HL-60 (cell line): ENCODE measurements at places on chromosomes 13 and 19.

- DNase-seq = no peak
Observed at GRCh38 chr13:34048652-34049051, 230.7 kb downstream of the RFC3 start.

DNA sequence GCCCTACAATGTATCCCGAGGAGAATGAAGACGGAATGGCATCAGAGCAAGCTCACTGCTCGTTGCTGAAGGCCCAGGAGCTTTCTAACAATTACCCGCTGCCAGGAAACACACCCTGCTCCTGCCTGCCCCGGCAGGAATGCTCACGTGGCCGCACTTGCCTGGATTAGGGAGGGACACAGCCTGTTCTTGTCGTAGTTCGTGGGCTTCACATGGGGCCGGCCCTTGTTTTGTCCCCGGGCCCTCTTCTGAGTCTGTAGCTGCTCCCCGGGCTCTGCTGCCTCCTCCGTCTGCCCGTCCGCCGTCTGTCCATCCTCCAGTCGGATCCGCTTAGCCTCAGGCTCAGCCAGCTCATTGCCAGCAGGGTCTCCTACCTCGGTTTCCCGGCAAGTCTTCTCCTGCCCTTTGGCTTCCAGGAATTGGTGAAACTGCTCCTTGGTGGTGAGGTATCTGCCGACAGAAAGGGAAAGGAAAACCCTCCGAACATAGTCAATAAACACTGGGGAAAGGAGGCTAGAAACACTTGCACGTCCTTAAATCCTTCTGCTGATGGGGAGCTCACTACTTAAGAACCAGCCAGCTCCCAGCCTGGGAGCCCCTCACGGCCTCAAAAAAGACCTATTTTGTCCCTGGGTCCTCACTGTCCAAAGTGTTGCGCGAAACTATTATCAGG lies 941 bp downstream of the DUS3L start:
- no peak for DNase-seq

GRCh38 chr19:40690693-40691420 lies 406 bp upstream of the NUMBL start:
- DNase-seq = peak; percentile 76

DNA sequence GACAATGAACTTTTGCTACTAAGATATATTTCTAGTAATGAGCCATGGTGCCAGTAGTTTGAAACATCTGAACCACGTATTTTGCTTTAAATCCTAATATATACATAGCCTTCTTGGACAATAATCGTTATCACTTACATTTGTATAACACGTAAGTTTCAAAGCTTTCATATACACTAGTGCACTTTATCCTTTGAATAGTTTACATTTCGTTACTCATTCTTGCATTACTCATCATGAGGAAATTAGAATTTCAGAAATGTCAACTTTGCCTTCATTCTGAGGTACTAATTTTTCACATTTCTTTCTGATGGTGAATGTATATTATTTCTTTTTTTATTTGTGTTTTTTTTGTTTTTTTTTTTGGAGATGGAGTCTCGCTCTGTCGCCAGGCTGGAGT lies 5.8 kb downstream of the KBTBD7 start:
- no peak for DNase-seq

DNA sequence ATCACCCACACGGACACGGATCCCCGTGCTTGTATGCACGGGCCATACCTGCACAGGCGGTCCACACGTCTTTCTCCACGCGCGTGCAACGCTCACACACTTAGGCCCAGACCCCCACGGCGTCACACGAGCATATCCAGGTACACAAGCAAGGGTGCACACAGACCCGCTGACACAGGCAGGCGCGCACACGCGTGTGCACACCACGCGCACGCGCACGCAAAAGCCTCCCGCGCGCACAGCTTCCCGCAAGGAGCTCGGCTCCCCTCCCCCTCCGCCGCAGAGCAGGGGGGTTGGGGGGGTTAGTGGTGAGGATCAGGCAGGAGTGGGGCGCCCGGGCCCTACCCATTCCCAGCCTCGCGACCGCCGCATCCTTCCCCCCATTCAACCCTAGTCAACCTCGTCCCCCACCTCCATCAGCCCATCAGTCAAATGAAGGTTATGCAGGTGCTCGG lies 407 bp downstream of the RAB3A start:
- peak; percentile 45 for DNase-seq

DNA sequence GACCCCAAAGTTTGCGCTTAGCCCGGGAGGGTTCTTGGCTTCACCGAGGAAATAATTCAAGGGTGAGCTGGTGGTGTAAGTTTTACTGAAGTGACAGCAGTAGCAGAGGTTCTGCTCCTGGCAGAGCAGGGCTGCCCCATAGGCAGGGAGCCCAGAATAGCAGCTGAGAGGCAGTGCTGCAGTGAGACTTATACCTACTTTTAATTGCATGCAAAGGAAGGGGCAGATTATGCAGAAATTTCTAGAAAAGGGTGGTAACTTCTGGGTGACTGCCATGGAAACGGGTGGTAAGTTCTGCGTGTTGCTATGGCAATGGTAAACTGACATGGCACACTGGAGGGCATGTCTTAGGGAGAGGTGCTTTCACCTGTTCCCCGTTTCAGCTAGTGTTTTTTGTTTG lies 17.5 kb upstream of the CAMSAP3 start:
- no peak for DNase-seq

GRCh38 chr13:67292886-67293285 lies 62.8 kb upstream of the PCDH9 start:
- DNase-seq = no peak

- DNase-seq = no peak
Observed at GRCh38 chr13:73481886-73482445, 423.2 kb downstream of the KLF5 start.

DNA sequence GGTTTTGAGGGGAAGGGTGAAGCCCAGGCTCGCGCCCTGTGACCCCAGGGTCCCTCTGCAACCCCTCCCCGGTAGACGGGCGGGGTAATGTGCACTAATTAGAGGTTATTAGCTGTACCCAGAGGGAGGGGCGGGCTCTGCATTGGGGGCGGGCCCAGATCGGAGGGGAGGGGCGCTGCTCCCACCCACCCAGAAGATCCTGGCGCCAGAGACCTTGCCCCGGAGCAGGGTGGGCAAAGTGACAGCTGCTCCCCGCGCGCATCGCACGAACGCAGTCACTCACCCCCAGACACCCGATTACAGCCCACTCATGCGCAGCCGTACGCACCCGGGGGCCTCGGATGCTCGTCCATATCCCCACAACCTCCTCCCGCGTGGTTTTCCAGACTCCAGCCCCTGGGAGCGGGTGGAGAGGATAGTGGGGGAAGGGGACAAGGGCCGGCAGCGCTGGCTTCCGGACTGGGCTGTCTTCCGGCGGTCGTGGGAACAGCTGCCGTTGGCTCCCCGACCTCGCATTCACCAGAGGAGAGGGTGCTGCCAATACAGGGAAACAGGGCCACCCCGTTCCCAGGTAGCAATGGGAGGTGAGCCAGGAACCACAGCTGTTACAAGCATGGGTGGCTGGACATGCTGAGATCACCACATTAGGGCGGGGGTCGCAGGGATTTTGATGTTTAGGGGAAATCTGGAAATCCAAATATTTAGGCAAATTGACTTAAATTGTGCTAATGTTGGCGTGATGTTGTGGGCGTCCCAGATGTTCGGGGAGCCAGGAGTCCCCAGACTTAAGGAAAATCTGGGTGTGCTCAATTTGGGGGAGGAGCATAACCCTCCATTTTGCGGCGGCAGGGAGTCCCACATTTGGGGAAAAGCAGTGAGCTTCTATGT lies 2.9 kb upstream of the HOOK2 start:
- peak; percentile 73 for DNase-seq

- DNase-seq = no peak
Observed at GRCh38 chr13:94513026-94513425, 33.5 kb upstream of the DCT start.

- peak; percentile 63 for DNase-seq
Observed at GRCh38 chr19:33214596-33214995, 11.1 kb downstream of the SLC7A10 start.

GRCh38 chr19:29088761-29089160 lies 124.2 kb downstream of the UQCRFS1 start:
- DNase-seq = no peak

GRCh38 chr19:5895890-5896289 lies 7.7 kb downstream of the NDUFA11 start:
- DNase-seq = no peak

GRCh38 chr13:97477844-97478243 lies 43.9 kb downstream of the RAP2A start:
- no peak for DNase-seq

- DNase-seq = no peak
Observed at GRCh38 chr13:77429320-77430142, 102.6 kb upstream of the MYCBP2 start.

GRCh38 chr19:55212447-55212846 lies 3.1 kb upstream of the PTPRH start:
- no peak for DNase-seq

- DNase-seq = no peak
Observed at GRCh38 chr19:7101498-7102253, 32.2 kb downstream of the ZNF557 start.

GRCh38 chr19:679418-680286 lies 3.5 kb downstream of the FSTL3 start:
- DNase-seq = peak; percentile 51
